ENCODE measurements at places on chromosomes 1 and 21. TPM values are rescaled to one million over a fixed set of nuclear protein-coding genes. Genes with fewer than 3 reads are reported as not detected.

LCE1B gene
- not detected for total RNA-seq

KCNA3 gene
- not detected for total RNA-seq

OVAAL gene
- total RNA-seq, result not detected

KRTAP11-1 gene
- not detected for total RNA-seq

ADGRL4 gene
- total RNA-seq, result not detected

TFAP2E gene
- under 0.01 TPM for total RNA-seq

SIPA1L2 gene
- 16.6 TPM for total RNA-seq

LAPTM5 gene
- under 0.01 TPM for total RNA-seq

GJA8 gene
- total RNA-seq, result not detected

GRCh38 chr1:14689996-14690615, 91.6 kb downstream of the KAZN start:
- no peak for DNase-seq

DNA sequence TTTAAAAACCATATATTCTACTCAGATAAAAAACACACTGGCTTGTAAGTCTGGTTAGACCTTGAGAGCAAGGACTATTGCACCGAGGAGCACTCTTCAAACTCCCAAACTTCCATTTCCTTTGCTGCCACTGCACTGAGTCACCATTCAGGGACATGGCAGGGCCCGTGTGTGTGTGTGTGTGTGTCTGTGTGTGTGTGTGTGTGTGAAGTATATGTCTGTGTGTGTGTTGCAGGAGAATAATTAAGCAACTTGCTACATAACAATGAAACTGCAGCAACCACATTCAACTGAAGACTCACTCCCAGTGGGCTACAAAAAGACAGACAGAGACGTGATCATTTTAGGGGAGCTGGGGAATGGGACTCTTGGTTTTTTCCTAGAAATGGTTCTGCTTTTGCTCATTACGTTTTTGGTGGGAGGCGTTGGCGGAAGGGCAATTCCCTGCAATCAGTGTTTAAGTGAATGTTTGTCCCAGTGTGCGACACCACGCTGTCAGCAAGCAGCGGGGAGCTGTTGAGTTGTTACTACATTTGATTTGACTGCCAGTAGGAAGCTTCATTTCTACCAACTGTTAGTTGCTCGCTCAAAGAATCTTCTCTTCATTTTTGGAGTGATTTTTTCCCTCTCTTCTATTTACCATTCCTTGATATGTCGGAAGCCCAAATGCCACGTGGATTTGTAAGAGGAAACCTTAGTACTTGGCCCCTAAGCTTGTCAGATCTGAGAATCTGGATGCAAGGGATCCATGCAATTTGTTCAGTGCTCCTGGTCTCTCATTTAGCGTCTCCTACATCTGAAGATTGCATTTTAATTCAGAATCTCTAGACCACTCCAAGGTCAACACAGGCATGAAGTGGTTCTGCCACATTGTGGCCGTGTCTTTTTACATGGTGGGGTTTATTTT, 36.1 kb downstream of the ESRRG start:
- peak; percentile 11 for DNase-seq

GRCh38 chr1:113783254-113784103, 24.2 kb upstream of the PHTF1 start:
- peak; percentile 34 for DNase-seq

GRCh38 chr1:212007886-212008285, 27.5 kb downstream of the INTS7 start:
- DNase-seq, result no peak

DNA sequence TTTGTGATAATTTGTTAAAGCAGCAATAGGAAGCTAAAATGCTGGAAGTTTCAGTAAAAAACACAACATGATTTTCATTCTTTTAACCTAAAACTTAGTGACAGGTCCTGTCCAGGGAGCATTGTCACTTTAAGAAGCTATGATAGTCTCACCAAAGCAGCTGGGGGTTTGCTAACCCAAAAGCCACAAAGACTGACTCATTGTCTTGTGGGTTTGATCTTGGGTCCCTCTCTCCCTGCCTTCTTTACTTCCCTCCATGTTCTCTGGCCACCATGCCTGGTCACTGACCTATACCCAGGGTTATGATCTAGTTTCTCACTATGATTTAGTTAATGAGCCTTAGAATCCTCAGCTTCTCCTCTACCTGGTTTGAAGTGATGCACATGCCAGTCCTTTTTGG, 213.5 kb upstream of the PTGFR start:
- peak; percentile 42 for DNase-seq

GRCh38 chr1:223363856-223364684, at the start of gene SUSD4:
SUSD4 (minus strand) TSS chr1:223364176; CDS start chr1:223363425, 751 bp downstream.
- DNase-seq, result no peak

GRCh38 chr1:35452106-35452774, 105.0 kb downstream of the KIAA0319L start:
- peak; percentile 54 for DNase-seq

GRCh38 chr1:42157667-42158066, 4.5 kb downstream of the GUCA2B start:
- no peak for DNase-seq

DNA sequence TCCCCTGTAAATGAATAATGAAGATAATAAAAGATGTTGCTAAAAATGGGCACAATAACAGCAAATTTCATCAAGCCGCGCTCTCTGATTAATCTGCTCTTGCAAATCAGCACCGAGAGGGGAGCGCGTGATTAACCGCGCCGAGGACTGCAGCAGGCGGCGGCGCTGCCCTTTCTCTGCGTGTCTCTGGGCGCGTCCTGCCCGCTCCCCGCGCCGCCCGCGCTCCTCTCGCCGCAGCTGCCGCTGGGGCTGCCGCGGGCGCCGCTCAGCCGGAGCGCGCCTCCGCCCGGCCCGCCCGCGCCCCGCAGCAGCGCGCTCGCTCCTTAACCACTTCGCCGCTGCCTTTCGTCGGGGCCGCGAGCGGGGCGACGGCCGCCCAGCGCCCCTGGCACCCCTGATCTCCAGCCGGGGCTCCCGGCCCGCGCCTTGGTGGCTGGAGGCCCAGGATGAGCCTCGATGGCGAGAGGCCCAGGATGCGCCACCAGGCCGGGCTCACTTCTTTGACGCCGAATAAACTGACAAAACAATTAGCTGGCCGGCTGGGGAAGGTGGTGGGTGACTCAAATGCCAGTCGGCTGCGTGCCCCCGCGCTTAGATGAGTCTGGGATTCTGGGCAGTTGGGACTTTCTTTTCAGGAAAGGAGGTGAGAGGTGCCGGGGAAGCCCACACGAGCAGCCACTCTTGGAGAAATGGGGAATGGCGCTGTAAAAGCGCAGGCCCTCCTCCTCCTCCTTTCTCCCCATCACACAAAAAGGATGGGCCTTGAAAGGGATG, 221.4 kb upstream of the PKN2 start:
- DNase-seq, result peak; percentile 6

DNA sequence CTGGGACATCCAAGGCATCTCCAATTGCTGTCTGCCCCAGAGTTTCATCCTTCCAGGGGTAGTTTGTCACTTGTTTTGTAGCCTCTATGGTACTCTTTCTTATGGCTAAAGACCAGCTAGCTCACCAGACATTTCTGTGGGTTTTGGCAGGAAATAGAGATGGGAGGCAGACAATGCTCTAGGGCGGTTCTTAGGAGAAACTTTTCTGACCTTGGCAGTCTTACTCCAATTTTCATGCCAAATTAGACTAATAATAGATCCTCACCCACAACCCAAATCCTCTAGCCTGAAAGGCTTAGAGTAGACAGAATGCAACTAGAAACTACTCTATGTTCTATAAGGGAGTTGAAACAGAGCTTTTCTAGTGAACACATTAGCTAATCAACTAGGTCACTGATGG, 69.8 kb downstream of the LRIG2 start:
- no peak for DNase-seq

DNA sequence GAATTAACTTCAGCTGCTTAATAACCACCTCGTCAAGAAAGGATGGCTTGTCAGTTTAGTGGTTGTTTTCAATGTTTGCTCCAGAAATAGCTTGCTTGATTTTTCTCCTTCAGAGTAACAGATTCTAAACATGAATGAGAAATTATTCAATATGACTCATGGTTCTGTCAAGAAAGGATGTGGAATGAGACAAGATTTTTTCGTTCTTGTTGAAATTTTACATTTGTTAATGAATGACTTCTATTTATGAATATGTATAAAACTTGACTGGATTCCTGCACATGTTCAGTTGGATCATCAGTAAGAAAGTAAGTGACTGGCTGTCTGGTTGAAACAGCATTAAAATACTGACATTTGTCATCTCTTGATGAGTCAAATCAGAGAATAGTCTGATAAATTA, 38.3 kb downstream of the IFI44 start:
- peak; percentile 47 for DNase-seq

DNA sequence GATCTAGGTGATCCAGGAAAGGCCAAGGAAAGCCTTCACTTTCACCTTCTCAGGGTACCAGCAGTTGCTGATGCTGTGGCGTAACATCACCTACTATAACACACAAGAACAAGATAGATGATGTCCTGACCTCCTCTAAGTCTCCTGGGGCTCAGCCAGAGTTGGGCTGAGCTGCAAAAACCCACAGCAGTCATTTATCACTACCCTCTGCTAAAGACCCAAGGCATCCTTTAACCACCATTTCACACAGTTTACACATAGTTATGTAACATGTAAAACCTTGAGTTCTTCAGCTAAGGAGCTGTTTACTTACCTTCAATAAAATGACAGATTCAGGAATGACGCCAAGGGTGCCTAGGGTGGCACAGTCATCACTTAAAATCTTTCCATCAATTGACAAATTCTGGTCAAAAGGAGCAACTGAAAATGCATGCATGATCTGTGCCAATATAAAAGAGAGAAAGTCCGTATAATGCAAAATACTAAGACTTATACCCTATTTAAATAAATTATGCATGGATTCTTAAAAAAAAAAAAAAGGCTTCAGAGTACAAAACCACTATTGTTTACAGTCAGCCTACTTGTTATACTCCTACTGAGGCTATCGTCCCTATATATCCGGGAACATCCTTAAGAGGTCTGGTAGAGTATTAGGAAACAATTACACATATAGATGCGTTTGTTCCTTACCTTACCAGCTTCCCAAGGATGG, 20.7 kb upstream of the RAP1GAP start:
- no peak for DNase-seq

- DNase-seq, result no peak
Observed at GRCh38 chr1:89927049-89927448, 67.9 kb upstream of the ZNF326 start.

- DNase-seq, result peak; percentile 6
Observed at GRCh38 chr1:17725084-17725719, 29.9 kb upstream of the ACTL8 start.

GRCh38 chr1:62423580-62424242, 13.1 kb upstream of the USP1 start:
- DNase-seq, result no peak

- DNase-seq, result no peak
Observed at GRCh38 chr1:53678938-53679825, 59.8 kb downstream of the GLIS1 start.

DNA sequence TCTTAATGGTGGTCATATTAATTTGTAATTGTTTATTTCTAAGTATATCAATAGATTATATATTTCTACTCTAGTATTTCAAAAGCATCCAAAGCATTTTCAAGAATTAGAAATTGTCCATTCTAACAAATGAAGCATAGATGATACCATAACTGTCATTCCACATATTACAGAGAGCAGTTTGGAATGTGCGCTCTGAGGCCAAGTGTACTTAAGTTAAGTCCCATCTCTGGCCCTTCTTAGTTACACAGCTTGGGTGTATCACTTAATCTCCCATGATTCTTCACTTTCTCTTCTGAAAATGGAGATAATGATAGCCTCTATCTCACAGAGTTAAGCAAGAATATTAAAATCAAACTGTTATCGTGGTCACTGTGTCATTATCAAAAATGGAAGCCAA, 281.1 kb downstream of the MRPL39 start:
- DNase-seq, result no peak

DNA sequence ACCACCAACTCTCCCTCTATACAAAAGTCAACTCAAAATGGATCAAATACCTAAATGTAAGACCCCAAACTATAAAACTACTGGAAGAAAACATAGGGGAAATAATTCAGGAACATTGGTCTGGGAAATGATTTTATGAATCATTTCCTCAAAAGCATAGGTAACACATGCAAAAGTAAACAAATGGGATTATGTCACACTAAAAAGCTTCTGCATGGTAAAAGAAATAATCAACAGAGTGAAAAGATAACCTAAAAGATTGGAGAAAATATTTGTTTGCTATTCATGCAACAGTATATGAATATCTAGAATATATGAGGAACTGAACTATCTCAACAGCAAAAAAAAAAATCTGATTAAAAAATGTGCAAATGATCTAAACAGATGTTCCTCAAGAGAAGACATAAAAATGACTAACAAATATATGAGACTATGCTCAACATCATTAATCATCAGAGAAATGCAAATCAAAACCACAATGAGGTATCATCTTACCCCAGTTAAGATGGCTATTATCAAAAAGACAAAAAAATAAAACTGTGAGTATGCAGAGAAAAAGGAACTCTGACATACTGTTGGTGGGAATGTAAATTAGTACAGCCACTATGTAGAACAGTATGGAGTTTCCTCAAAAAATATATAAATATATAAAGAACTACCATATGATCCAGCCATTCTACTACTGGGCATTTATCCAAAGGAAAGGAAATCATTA, 47.8 kb downstream of the VCAM1 start:
- DNase-seq, result peak; percentile 79
